Liver (tissue), 10 donors: ENCODE measurements at places on chromosomes 5 and 9. TPM values are rescaled to one million over a fixed set of nuclear protein-coding genes. Genes with fewer than 3 reads are reported as not detected.

DNAH5 gene
- polyA plus RNA-seq: 7.7 TPM

DNA sequence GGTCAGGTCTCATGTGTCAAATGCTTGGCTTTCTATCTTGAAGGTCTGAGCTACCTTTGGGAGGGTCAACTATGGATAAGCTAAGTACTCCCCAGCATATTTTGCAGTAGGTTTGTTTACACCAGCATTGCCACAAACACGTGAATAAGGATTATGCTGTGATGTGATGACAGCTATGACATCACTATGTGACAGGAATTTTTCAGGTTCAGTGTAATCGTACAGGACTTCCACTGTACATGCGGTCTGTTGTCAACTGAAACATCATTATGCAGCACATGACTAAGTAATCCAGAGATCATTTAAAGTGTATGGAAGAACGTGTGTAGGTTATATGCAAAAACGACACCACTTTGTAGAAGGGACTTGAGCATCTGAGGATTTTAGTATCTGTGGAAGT lies 104.0 kb downstream of the FSTL4 start:
- H3K4me3 ChIP-seq: no peak overlapping the region
- no peaks in the 10 kb centered on the region for H3K27me3 ChIP-seq
- H3K4me1 ChIP-seq: peaks cover 13% of the 10 kb centered on the region
- no peaks in the 10 kb centered on the region for H3K36me3 ChIP-seq
- H3K27ac ChIP-seq: no peak overlapping the region
- DNase-seq: peak; percentile 1

- H3K4me1 ChIP-seq: no peaks in the 10 kb centered on the region
- H3K36me3 ChIP-seq: no peaks in the 10 kb centered on the region
- no peaks in the 10 kb centered on the region for H3K27me3 ChIP-seq
- H3K27ac ChIP-seq: no peak overlapping the region
- DNase-seq: no peak
Measured at GRCh38 chr5:31328040-31328733, 134.7 kb downstream of the CDH6 start.

DNA sequence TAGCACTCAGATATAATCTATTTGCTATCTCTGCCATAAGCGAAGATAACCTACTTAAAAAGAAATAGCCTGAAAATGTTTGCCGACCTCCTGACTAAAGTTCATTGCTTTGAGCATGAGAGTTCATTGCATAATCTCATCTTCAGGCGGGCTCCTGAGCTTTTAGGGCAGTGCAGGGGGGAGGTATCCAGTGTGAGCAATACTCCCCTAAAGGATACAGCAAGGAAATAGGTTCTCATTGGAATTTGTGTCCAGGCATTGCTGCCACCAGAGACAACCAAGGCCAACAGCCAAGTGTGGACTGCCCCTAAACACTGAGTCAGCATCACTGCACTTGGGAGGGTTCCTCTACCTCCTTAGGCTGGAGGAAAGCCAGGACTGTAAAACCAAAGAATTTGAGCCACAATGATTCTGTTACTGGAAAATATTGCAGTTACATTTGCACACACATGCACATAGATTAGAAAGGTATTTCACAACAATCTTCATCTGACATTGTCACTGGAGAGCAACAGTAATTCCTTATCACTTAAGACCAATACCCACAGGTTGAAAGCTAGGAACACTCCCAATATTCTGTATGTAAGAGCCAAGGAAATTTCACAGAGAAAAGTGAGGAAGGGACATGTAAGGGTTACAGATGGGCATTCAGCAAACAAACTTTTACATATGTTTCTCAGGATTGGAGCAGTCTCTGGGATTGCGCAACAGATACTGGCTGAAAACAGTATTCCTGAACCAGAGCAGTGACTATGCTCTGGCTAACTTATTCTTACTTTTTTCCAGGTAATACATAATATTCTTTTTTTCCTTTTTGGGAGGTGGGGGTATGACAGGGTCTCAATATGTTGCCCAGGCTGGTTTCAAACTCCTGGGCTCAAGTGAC lies 98.6 kb upstream of the TLE1 start:
- no peak for DNase-seq
- no peak overlapping the region for H3K27ac ChIP-seq
- no peaks in the 10 kb centered on the region for H3K27me3 ChIP-seq
- peaks cover 7% of the 10 kb centered on the region for H3K4me1 ChIP-seq
- no peaks in the 10 kb centered on the region for H3K36me3 ChIP-seq

FLT4 gene
- polyA plus RNA-seq: 6.5 TPM
